ENCODE measurements at places on chromosomes 11 and 22.

DNA sequence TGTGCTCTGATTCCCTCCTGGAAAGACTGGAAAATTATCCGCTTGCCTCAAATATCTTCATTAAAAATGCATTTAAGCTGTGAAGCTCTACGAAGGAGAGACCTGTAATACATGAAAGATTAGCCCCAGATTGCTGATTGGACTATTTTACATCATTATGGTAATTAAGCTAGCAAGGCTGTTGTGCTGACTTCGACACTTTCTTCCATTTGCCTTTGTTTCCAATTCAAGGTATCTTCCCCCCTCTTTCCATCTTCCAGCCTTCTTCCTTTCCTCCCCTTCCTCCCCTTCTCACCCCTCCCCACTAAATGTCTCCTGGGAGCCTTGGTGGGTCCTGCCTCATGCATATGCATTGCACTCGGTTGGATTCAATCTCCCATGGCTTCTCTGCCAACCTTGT lies 710.8 kb downstream of the OPCML start:
- no peak for DNase-seq

GRCh38 chr11:64536396-64536941 lies 54.6 kb upstream of the SLC22A12 start:
- no peak for DNase-seq

DNA sequence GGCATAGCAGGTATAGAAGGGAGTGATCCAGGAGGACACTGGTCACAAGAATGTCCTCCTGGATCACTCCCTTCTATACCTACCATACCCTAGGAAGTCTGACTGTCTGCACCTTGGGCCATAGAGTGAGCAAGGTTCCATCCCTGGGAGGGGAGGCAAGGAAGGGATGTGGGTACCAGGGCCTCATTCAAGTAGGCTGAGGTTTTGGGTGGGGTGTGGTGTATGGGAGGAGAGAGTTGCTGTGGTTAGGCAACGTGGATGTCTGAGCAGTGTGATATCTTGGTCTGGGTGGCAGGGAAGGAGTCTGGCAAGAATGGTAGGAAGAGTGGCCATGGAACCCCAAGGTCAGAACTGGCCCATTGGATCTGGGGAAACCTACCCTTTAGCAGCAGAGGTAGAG lies 13.2 kb downstream of the PPFIBP2 start:
- no peak for DNase-seq

GRCh38 chr11:114215871-114216795 lies 80.1 kb upstream of the NNMT start:
- DNase-seq, result no peak

DNA sequence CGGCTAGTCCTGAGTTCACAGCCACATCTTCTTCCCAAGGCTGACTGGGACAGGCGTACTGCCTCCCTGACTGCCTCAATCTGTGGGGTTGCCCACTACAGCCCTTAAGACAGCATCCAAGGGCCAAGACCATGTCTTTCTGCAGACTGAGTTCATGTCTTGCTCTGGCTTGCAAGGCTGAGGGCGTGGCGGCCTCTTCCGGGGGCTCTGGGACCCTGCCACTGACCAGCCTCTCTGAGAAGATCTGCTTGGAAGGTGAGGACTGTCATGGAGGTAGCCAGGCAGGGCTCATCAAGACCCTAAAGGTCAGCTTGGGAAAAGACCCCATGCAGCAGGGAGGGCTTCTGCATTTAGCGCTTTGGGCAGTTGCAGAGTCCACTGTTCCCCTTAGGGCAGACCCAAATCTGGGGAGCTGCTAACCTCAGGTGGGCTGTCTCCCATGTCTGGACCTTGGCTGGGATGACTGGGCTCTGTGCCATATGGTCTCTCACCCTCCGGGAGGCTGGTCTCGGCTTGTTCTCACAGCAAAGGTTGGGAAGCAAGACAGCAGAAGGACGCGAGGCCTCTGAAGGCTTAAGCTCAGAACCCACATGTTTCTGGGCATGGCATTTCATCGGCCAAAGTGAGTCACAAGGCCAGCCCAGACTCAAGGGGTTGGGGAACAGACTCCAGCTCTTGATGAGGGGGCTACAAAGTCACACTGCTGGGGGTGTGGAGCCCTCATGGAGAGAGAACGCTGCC lies 109.1 kb upstream of the LMO1 start:
- DNase-seq, result no peak

- no peak for DNase-seq
Observed at GRCh38 chr22:46421267-46421666, 85.8 kb downstream of the TRMU start.

- DNase-seq, result no peak
Observed at GRCh38 chr11:78801161-78801884, 226.7 kb upstream of the NARS2 start.

- DNase-seq, result peak; percentile 41
Observed at GRCh38 chr11:11979488-11980117, 28.8 kb downstream of the DKK3 start.

GRCh38 chr22:30210235-30210909 lies 36.2 kb downstream of the LIF start:
- no peak for DNase-seq

DNA sequence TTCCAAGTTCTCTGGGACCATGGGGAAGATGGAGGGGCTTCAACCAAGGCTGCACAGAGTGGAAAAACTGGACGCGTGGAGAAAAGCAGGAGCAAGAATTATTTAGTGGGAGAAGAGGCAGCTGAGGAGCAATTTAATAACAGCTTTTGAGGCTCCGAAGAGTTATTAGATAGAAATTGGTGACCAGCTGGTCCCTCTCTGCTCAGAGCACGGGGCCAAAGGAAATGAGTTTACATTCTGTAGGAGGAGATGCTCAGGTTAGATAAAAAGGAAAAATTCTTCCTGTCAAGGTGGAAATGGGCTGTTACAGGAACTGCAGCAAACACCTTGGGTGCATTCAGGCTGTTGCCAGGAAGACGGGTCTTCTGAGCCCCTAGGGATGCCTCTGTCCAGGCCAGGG lies 47.0 kb upstream of the GALNT18 start:
- DNase-seq, result no peak

- DNase-seq, result no peak
Observed at GRCh38 chr11:118476676-118477075, 40.4 kb downstream of the KMT2A start.

DNA sequence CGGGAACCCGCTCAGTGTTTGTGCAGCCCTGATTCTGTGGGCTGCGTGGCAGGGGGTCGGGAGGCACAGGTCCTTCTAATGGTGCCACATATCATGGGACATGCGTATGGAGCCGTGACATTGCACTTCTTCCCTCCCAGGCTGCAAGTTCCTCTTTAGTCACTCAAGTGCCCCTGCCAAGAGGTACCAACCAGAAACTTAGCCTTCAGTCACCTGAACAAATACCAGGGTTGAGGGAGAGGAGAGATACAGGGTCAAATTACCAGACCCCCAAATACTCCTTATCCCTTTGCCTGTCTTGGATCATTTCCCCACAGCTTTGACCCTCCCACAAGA lies 209.1 kb downstream of the BUD13 start:
- no peak for DNase-seq

GRCh38 chr11:37512156-37512780 lies 914.2 kb upstream of the RAG2 start:
- DNase-seq, result no peak

GRCh38 chr11:61052182-61052972 lies 49.9 kb upstream of the CD5 start:
- DNase-seq, result no peak

GRCh38 chr11:113274713-113275582 lies 39.4 kb upstream of the TTC12 start:
- DNase-seq, result no peak

- no peak for DNase-seq
Observed at GRCh38 chr11:74185695-74186094, 14.6 kb downstream of the PPME1 start.

- DNase-seq, result no peak
Observed at GRCh38 chr11:80240245-80240644, 799.4 kb upstream of the TENM4 start.

GRCh38 chr22:33529424-33530113 lies 390.7 kb downstream of the LARGE1 start:
- DNase-seq, result no peak

GRCh38 chr11:64537876-64538275 lies 53.1 kb upstream of the SLC22A12 start:
- no peak for DNase-seq

DNA sequence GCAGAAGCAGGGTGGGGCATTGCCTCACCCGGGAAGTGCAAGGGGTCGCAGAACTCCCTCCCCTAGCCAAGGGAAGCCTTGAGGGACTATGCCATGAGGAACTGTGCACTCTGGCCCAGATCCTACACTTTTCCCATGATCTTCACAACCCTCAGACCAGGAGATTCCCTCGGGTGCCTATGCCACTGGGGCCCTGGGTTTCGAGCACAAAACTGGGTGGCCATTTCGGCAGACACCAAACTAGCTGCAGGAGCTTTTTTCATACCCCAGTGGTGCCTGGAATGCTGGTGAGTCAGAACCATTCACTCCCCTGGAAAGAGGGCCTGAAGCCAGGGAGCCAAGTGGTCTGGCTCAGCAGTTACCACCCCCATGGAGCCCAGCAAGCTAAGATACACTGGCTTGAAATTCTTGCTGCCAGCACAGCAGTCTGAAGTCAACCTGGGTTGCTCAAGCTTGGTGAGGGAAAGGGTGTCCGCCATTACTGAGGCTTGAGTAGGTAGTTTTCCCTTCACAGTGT lies 573.7 kb upstream of the ANO3 start:
- DNase-seq, result no peak

- no peak for DNase-seq
Observed at GRCh38 chr11:1433568-1433967, 43.8 kb downstream of the BRSK2 start.

DNA sequence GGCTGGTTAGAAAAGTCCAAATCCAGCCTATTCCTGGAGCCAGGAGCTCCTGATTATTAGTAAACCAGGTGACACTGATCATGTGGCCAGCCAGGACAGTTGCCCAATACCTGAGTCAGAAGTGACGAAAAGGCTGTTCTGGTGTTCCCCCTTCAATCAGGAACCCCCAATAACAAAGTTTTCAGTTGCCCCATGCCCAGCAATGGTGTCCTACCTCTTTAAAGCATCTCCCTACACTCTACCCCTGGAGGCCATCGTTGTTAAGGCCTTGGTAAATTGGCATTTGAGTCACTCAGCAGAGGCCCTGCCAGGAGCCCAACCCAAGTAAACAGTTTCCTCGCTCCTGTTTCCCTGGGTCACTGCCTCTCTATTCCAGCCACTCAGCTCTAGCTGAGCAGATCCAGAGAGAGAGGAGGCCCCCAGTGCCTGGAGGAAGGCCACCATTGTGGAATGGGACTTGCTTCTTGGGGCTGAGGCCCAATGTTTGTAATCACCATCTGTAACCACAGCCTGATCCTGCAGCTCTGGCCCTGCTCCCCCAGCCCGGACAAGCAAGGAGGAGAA lies 25.0 kb downstream of the ARHGAP1 start:
- DNase-seq, result no peak

DNA sequence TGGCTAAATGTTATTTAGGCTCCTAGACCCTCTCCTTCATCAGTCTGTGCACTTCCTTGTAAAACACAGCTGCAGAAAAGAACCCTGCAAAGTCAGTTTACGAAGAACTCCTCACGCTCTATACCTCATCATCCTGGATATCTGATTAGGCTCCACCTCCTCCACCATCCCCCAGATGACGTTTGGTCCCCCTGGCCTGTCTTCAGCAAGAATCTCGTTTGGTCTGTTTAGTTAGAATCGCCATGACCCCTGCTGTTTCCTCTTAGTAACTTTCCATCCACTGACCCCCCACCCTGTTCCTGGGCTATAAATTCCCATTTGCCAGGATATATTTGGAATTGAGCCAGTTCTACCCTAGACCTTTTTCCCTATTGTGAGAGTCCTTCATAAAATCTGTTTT lies 214.1 kb downstream of the OPCML start:
- no peak for DNase-seq

- DNase-seq, result no peak
Observed at GRCh38 chr11:64102005-64102738, 63.7 kb downstream of the MACROD1 start.

DNA sequence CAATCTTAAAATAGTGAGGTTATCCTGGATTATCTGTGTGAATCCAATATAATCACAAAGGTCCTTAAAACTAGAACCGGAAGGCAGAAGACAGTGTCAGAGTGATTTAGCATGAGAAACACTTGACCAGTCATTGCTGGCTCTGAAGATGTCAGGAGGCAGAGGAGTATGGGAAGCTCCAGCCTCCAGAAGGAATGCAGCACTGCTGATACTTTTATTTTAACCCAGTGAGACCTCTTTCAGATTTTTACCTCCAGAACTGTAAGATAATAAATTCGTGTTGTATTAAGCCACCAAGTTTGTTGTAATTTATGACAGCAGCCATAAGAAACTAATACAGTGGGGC lies 134.4 kb upstream of the ZC3H12C start:
- DNase-seq, result no peak

DNA sequence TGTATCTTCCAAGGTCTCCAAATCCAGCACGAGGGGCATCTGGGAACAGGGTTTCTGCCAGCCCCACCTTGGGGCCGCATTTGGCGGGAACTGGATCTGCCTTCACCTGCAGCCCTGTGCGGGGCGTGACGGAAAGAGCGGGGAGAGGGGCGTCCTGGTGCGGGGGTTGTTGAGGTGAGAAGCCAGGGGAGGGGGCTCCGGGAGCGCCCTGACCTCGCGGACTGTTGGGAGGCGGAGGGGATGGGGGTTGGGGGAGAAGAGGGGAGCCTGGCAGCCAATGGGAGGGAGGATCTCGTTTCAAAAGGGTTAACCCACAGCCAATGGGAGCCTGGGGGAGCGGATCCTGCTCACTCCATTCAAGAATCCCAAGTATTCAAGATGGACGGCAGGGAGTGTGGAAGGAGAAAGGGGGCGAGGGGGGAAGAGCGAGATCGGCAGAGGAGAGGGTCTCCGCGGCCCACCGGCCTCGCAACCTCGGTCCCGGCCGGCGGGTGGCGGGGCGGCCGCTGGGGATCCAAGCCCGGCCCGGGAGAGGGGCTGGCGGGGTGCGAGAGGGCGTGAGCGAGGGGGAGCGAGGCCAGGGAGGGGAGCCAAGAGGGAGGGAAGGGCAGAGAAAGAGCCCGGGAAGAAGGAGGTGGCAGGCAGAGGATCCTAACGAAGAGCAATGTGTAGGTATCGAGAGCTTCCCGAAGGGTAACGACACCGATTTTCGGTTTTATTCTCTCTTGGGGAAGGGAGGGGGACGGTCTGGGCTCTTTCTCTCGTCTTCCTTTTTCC lies 11.5 kb downstream of the YPEL4 start:
- peak; percentile 77 for DNase-seq

GRCh38 chr22:43434275-43434927 lies 22.6 kb downstream of the MPPED1 start:
- DNase-seq, result no peak

- DNase-seq, result no peak
Observed at GRCh38 chr11:112213753-112214152, 12.5 kb upstream of the PTS start.

- no peak for DNase-seq
Observed at GRCh38 chr11:60857378-60858232, 1.9 kb upstream of the PTGDR2 start.

- DNase-seq, result no peak
Observed at GRCh38 chr11:105903113-105903512, 118.9 kb downstream of the MSANTD4 start.

GRCh38 chr11:69641681-69642548 lies 959 bp downstream of the CCND1 start:
- DNase-seq, result no peak

GRCh38 chr11:108632041-108632704 lies 32.7 kb upstream of the DDX10 start:
- DNase-seq, result no peak

Data from NCI-H1694 treated with DMSO at 0.1 percent for 48 hours (cell line).